ENCODE measurements at places on chromosomes 16 and 17.

- no peak for DNase-seq
Measured at GRCh38 chr16:15961060-15961511, 11.7 kb downstream of the ABCC1 start.

GRCh38 chr16:14427371-14427948 is 202.6 kb downstream of the PARN start:
- DNase-seq: no peak

DNA sequence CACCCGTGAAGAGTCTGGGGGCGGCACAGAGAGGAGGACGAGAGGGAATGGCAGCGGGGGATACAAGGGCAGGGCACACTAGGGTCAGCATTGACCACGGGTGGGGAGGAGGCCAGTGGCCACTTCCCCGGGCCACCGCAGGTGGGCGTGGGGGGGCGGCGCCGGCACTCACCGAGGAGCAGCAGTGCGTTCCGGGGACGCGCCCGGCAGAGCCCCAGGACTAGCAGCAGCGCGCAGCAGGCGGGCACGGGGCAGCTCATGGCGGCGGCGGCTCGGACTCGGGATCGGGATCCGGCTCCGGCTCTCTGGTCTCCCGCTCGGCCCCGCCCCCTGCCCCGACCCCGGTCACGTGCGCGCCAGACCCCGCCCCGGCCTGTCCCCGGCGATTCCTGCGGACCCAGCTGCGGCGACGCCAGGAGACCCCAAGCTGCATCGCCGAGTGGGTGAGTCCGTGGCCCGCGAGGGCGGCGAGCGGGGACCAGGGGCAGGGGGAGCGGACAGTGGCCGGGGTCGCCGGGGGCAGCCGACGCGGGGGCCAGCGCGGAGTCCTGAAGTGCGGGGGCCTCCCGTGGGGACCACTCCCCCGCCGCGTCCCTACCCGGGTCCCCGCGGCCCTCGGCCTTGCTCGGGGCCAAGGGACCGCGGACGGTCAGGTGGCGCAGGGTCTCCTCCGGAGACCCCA is at the start of the genes SGSH and SLC26A11:
TSS of gene SGSH (minus strand) at position 280 of the 682 bp plus-strand sequence. CDS start at position 260, 20 bp downstream.
TSS of gene SLC26A11 (plus strand) at position 374 of the 682 bp plus-strand sequence. CDS start 1,134 bp downstream, outside the sequence.
- peak; percentile 79 for DNase-seq

DNA sequence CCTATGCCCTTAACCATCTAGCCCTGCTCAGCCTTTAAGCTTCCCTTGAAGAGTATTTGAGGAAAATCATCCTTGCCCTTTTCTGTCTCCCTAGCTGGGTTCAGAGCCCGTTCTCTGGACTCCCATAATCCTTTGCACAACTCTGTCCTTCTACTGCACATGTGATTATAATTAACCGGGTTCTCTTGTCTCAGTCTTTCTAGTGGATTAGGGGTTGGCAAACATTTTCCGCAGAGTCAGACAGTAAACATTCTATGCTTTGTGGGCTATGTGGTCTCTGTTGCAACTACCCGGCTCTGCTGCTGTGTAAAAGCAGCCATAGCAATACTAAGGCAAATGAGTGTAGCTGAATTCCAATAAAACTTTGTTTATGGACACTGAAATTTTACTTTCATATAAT is 80.0 kb downstream of the CDRT15 start:
- no peak for DNase-seq

- DNase-seq: peak; percentile 72
Measured at GRCh38 chr17:8953156-8953885, 12.2 kb downstream of the PIK3R5 start.

DNA sequence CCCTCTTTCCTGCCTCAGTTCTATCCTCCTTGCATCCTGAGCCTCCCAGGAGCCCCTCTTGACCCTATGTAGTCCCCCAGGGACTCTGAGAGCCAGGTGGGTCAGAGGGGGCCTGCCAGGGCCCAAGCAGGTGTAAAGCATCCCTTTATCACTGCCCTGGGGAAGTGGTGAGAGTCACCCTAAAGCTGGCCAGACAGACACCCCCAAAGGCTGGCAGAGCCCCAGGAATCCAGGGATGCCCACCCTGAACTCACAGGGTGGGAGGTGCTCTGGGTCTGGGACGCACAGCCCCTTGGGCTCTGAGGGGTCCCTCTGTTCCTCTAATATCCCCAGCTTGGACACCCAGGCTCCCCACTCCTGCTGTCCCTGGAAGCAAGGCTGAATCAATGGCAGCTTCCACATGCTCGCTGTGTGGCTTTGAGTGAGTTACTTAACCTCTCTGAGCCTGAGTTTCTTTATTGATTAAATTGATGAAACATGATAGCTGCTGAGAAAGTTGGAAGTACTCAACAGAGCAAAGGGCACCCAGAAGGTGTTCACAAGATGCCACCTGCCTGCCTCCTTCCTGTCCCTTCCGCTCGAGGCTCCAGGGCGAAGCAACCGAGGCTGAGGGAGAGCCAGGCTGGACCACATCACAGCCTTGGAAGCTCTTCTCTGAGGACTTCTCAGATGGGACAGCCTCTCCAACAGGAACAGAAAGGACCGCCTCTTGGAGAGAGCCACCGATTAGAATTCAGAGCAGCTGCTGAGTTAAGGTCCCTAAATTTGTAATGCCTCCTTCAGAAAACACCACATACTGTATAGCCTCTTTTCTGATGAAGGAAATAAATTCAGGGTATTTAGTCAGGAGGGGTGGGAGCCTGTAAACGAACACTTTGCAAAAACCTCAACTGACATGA is 67.1 kb upstream of the DOC2B start:
- DNase-seq: no peak

GRCh38 chr16:69176033-69176800 is 10.7 kb upstream of the SNTB2 start:
- DNase-seq: no peak
